ENCODE measurements at places on chromosomes 11 and 22. TPM values are rescaled to one million over a fixed set of nuclear protein-coding genes. Genes with fewer than 3 reads are reported as not detected.

GRCh38 chr11:95341221-95341620, 110.2 kb upstream of the SESN3 start:
- no peak for DNase-seq

GRCh38 chr11:90722552-90723190, 499.8 kb upstream of the CHORDC1 start:
- no peak for DNase-seq

DNA sequence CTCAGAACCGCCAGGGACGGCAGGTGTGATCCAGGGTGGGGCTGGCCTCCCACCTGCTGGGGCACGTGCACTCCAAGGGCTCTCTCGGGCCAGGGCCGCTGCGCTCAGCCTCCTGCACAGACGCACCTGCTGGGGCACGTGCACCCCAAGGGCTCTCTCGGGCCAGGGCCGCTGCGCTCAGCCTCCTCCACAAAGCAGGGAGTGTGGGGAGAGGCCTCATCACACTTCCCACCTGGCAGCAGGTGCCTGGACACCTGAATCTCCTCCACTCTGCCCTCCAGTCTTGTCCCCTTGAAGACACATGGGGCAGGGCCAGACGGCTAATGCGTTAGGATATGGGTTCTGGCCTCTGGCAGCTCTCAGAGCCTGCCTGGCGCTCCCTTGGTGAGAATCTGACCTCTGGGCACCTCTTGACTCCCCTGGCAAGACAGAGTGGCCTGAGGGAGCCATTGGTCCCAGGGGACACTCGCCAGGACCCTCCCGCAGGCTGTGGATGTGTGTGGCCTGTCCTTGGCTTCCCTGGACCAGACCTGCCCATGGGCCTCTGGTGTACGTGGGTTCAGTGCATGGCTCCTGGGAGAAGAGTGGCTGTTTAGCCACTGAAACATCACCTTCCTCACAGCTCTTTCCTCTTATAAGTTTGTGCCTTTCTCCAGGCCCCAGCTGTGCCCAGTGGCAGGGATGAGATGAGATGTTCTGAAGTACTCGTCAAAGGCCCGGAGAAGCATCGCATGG, 73.5 kb downstream of the BRD1 start:
- DNase-seq = no peak

DNA sequence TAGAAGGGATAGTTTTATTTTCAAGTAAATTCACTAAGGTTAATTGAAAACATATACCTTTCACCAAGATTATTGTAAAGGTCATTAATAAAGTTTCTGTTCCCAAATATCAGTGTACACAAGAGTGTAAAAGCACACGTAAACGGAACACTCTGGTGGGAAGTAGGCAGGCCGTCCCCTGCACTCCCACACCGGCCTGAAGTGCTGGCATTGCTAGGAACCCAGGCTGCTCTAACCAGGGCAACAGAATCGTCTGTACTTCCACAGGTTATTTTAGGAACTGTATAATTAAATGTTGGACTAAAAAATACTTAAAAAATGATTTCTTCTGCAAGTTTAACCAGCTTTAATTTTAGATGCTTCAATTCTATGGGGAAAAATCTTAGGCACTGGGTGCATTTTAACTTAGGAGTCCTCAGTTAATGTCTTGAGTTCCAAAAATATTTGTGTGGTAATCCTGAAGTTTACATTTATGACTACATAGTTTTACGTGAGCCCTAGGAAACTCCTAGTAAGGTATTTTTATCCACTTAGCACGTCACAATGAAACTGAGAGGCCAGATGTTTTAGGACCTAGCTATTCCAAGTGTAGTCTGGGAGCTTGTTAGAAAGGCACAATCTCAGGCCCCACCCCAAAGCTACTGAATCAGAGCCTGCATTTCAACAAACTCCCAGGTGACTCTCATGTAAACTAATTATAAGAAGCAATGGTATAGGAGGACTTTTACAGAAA, 31.2 kb downstream of the KMT5B start:
- DNase-seq = no peak

DNA sequence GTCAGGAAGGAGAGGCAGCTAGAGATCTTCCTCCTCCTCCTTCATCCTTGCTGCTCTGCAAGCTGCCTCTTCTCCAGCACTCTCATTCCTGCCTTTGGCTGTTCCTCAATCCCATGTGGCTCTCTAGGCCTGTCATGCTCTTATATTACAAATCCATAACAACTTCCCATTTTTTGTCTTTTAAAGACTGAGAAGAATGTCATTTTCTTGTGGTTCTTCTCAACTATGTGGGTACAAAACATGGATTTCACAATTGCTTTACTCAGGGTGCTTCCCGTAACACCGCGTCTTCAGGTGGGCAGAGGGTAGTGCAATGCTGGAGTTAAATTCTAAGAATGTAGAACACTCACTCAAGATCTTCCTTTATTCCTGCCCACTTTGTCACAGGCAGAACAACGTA, 6.8 kb upstream of the CAT start:
- DNase-seq = no peak

GRCh38 chr22:21448627-21449416, 18.4 kb upstream of the TMEM191C start:
- no peak for DNase-seq

Gene KIAA0930
- total RNA-seq = 45.3 TPM

Gene FAT3
- 0.66 TPM for total RNA-seq

Measured in breast epithelium (tissue), 4 donors.